ENCODE measurements at places on chromosomes 12 and 14. TPM values are rescaled to one million over a fixed set of nuclear protein-coding genes. Genes with fewer than 3 reads are reported as not detected.

GRCh38 chr14:105974902-105975301 is 448.5 kb downstream of the TMEM121 start:
- DNase-seq, result no peak

GRCh38 chr14:103527408-103528145 is 1.4 kb upstream of the TRMT61A start:
- DNase-seq, result no peak

Gene PZP
- total RNA-seq, result not detected

GRCh38 chr12:75525263-75525662 is 13.9 kb upstream of the KRR1 start:
- DNase-seq, result no peak

Gene NKX2-1
- total RNA-seq, result not detected

GRCh38 chr14:63480599-63480998 is 62.6 kb downstream of the PPP2R5E start:
- no peak for DNase-seq

Gene MGAT4C
- total RNA-seq, result 3.0 TPM

DNA sequence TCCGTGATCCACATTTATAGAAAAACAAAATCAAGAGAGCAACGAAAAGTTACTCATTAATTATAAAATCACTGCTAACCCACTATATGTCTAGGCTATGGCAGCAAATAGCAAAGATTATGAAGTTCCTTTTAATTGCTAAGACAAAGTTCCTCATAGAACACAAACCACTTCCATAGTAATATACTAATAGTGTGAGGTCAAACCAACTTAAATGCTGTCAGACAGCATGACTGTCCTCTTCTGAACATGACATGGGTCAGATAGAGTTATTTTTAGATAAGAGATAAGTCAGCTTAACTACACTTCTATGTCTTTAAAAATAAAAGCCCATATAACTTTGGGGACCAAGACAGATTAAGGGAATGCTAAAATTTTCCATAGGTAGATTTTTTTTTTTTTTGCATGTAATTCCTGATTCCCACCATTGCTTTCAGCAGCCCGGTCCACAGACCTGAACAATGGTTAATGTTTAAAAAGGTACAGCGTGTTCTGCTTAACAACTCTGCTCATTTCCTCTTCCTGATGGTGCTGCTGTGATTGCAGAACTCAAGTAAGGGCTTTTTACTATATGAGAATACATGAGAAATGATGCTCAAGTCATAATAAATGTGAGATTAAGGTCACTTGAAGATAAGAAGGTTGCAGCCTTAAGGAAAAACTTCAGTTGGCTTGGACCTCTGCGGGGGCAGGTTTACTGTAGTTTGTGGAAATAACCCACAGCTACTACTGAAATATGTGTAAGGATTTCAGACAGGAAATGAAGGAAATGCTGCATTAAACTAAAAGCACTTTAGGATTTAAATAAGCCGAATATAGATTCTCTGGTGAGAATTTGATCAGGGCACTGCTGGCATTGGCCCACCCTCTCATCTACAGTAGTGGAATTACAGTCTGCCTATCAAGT is 37.7 kb upstream of the DUSP6 start:
- DNase-seq, result no peak

Gene KRT5
- not detected for total RNA-seq

Gene CPNE6
- not detected for total RNA-seq

Gene RTN1
- total RNA-seq, result 2.8 TPM

Gene GZMB
- not detected for total RNA-seq

DNA sequence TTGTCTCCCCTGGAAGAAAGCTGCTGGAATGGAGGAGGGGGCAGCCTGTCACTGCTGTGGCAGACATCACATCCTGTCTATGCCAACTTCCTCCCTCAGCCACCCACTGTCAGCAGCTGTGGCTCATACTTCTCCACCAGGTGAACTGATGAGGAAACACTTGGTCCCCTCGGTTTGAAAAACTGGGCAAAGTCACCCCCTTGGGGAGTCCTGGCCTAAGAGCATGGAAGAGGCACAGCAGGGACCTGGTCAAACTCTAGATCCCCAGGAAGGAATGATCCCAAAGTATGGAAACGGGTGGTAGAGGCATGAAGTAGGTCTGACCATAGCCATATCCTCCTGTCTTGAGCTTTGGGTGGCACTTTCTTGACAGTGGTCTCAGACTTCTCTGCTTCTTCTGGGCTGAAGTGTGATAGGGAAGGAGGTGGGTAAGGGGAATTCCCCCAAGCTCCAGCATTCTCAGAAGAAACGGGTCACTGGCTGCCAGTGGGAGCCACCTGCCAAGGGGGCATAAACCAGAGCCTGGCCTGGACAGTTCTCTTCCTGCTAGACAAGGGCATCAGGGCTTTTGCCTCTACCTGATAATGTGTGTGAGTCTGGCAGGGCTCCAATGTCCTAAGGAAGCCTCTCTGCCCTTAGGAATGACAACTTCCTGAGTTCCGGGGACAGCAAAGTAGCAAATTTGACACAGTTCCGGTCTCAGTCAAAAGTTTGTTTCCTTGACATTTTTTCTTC is 36.0 kb downstream of the FMNL3 start:
- DNase-seq, result no peak

Gene DEGS2
- total RNA-seq, result 0.61 TPM

Gene P2RX2
- 0.84 TPM for total RNA-seq

- no peak for DNase-seq
Observed at GRCh38 chr12:65123435-65124063, 2.4 kb upstream of the WIF1 start.

Gene OGFOD2
- total RNA-seq, result 17.4 TPM

- DNase-seq, result no peak
Observed at GRCh38 chr14:92702441-92702918, 45.9 kb downstream of the LGMN start.

- no peak for DNase-seq
Observed at GRCh38 chr12:93009533-93009932, 80.4 kb upstream of the EEA1 start.

DNA sequence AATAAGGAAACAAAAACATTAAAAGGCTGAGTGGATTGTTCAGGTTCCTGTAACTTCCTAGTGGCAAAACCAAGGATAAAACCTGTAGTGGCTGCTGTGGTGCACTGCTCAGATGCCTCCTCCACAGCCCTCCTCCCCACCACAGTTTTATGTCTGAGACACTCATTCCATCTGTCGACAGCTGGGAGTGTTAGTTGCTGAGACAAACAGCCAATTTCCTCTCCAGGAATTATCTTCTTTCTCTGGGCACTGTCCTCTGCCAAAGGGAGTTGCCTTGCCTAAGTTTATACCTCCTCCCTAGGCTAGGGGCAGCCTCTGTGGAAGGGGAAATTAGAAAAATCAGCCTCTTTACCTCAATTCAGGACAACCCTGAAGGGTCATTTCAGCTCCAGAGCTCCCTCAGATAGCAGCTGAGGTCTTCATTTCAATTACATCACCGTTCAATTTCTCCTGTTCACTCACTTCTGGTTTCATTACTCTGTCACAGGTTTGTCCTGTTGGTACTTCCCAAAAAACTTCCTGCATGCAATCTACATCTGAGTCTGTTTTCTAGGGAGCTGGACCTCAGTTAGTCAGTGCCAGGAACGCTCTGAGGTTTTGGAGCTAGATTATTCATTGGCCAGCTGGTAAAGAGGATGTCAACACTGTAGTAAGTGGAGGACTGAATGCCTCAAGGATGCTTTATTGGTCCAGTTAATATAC is 74.9 kb upstream of the ATP2B1 start:
- no peak for DNase-seq

Data from H1 (cell line).